ENCODE measurements at places on chromosomes 3 and 15.
A peak's percentile ranks its signal among the peaks of the same experiment; 100 is the strongest.

DNA sequence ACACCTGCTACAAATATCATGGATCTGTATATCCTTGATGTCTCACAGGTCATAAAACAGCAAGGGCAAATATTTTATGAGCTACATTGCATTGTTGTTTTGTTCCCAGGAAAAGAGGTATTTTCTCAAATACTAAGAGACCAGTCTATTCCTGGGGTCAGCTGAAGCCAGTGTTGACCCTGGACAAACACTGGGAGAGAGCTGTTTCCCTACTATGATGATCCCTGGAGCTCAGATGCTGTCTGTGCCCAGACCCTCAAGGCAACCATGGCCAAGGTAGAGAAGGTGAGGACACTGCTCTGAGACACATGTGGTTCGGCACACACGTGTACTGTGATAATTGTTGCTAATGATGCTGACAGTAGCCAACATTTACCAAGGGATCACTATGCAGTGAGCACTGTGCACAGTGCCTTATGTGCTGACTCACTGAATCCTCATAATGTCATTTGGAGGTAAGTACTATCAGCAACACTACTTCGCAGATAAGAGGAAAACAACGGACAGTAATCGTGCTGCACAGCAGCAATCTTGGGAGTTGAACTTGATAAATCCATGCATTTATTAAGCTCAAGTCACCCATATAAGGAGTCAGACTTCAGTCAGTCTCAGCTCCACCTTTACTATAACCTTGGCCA, 943.6 kb downstream of the FHIT start:
- no peak for DNase-seq

DNA sequence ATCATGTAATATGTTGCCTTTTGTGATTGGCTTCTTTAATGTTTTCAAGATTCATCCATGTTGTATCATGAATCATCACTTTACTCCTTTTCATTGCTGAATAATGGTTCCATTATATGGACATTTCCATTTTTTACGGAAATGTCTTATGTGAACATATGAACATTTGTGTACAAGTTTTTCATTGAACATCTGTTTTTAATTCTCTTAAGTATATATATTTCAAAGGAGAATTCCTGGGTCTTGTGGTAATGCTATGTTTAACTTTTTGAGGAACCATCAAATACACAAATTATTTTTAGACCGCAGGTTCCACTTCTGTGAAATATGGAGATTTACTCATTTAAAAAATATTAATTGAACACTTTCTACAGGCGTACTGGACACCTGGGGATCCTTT, 85.7 kb downstream of the ARIH1 start:
- no peak for DNase-seq

- DNase-seq = no peak
These were observed 16.7 kb downstream of the MAP2K5 start for GRCh38 chr15:67559158-67559557.

- DNase-seq = no peak
These were observed 106.3 kb downstream of the ZBTB20 start for GRCh38 chr3:115040673-115041286.

GRCh38 chr15:101561584-101561906, 72.0 kb upstream of the PCSK6 start:
- no peak for DNase-seq

DNA sequence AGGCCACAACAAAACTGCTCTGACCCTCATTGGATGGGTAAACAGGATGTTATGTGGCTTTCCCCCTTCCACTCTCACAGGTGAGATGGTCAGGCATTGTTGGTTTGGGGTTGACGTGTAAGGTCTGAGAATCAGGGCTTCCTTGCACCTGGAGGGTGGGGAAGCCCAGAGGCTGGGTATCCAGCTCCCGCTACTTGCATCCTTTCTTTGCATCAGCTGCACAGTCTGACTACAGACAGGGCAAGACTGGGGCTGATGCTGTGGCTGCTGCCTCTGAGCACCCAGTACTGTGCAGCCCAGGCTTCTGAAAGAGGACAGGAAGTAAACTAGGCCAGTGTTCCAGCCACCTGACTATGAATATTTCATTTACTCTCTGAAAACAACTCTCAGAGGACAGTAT, 58.0 kb upstream of the ATP2B2 start:
- no peak for DNase-seq

DNA sequence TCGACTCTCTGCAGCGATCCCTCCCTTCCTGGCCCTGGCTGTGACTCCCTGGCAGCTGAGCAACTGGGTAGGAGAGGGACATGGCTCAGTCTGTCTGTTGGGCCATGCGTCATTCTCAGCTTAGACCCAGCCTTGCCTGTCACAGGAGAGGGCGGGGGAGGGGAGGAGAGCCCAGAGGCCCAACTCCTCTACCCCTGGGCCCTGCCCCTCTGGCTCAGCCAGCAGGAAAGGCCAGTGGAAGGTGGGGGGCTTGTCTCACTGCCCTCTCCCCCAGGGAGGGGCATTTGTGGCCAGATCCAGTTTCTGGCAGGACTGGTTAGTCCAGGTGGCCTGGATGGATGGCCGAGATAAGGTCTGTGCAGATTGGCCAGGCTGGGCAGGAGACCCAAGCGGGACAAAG, 31.6 kb downstream of the DNAJB8 start:
- no peak for DNase-seq

GRCh38 chr3:174495311-174495710, 363.8 kb upstream of the NAALADL2 start:
- no peak for DNase-seq

DNA sequence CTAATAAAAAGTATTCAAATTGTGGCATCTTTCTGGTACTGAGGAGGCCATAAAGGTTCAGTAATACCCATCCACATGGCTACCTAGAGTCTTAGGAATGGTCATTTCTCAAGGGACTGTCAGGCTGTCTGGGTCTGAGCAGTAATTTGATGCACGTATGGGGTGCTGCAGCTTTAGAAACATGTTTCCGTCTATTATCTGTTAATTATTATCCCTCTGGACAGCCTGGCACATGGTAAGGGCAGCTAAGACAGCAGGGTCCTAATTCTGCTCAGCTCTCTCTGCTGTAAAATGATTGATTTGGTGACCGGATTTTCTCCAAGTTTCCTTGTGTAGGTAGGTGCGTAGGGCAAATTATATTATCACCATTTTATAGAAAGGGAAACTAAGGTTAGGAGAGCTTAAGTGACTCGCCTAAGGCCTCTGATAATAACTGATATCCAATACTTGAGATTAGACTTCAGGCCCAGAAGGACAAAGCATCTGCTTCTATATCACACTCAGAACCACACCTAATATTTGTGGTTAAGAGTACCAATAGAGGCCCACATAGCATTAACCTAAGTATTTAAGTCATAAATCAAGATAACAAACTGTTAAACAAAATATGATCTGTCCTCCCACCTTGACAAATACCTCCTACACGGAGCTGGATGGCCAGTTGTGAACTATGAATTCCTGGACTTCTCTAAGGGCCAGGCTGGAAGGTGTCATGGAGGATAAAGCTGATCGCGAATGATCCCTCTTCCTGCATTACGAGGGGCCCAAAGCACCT, 2.9 kb upstream of the RAP2B start:
- no peak for DNase-seq

DNA sequence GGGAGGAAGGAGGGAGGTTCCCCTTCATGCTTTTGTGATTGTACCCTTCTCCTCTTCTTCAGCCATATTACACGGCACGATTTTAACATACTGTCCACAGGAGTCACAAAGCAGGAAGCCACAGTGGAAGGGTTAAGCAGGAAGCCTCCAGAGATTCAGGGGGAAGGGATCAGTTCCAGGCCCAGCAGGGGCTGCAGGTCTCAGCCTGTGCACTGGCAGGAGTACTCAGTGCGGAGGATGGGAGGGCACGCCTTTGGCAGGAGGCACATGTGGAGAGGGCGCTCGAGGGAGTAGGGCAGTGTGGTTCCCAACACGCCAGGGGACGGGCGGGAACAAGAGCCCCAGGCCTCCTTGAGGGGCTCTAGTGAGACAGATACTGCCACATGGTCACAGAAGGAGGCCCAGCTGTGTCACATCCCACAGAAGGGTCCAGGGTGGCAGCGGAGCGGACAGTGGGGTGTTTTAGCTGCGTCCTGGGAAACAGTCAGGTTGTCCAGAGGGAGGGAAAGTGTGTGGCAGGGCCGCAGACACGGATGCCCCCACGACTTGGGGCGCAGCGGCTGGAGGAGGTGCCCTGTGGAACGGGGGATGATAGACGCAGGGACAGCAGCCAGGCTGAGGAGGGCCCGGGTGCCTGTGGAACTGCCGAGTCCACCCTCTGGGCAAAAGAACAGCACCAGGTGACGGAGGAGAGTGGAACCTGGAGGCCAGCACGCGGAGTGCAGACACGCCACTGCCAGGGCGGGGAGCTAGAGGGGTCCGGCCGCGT, 77.5 kb downstream of the CHSY1 start:
- no peak for DNase-seq

DNA sequence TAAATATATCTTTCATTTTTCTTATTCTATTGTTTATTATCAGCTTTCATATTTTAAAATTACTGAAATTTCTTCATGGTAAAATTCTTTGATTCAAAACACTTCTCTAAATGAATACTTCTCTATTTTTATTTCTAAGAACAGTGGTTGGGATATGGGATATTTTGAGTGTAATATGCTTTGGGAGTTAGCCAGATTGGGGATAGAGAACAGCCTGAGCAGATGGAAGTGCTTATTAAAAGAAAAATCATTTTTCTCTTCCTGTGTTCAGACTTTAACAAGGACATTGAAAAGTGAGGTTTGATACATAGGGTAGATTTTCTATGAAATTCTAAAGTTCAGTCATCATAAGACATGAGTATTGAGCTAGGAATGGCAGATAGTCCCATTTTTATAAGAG, 84.8 kb downstream of the COL6A5 start:
- no peak for DNase-seq

DNA sequence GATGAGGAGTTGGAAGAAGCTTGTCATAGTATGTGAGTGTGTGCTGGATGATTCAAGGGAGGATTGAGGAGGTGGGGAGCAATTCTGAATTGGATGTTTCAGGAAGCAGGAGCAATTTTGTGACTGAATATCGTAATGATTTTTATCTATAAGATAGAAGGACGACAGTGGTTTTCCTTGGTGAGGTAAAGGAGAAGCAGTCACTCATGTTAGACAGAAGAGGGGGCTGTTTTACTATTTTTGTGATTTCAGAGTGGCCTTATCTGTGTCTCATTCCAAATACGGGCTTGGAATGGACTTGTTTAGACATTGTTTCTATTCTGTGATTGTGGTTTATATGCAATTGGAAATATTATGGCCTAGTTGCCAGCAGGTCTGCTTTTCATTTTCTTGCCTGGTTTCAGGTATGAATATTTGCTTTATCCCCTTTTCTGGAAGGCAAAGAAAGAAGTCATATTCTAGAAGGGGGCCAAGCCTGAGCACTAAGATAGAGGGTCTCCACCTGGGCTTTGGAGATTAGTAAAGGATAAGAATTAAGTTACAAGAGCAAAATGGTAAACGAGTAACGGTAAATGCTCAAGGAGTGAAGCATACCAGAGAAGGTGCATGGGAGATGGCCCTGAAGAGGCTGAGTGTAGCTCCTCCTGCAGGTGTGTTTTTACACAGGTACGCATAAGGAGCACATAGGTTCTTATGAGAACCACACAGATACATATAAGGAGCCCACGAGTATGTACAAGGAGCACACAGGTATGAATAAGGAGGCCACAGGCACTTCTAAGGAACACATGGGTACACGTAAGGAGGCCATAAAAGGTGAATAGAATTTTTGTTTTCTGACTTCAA, 124.6 kb upstream of the KCNAB1 start:
- peak; percentile 13 for DNase-seq

DNA sequence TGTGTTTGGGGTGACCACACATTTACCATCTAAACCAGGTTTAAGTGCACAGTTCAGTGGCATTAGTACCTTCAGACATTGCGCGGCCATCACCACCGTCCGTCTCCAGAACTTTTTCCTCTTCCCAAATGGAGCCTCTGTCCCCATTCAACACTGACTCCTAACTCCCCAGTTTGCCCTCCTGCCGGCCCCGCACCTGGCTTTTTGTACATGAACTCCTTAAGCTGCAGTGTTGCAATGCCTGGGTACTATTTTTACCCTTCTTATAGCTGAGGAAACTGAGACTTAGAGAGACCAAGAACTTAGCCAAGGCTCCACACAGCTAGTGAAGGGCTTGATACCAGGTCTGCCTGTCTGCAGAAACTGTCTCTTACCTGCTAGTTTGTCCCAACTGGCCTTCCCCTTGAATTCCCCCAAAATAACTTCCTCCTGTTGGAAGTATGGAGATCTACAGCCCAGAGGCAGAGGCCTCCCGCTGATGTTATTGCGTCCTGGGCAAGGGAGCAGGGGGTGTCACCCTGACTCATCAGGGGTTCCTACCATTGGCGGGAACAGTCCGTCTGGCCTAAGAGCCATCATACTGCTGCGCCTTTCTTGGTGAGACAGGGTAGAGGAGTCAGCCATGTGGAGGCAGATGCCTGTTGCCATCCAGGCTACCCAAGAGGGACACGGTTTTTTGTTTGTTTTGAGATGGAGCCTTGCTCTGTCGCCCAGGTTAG, 65.6 kb downstream of the GRIP2 start:
- DNase-seq = no peak

GRCh38 chr3:31462050-31462569, 70.6 kb upstream of the STT3B start:
- DNase-seq = no peak

GRCh38 chr3:113105966-113106660, 105.2 kb upstream of the BOC start:
- DNase-seq = no peak

DNA sequence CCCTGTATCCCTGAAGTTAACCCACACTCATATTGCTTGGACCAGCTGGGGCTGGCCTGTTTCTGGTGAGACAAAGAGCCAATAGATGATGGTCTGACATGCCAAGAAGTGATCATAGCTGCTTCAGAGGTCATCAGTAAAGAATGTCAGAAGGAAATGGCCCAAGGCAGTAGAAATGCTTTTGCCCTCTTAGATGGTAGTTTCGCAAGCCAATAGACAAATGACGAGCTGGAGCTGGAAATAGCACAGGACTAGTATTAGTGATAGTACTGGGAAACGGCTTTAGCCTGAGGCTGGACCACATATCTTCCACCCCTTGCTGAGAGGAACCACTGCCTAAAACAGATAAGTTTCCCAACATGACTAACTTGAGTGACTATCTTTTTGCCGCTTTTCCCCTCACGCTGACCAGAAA, 176.1 kb upstream of the THBS1 start:
- DNase-seq = no peak
